ENCODE measurements at places on chromosomes 13 and 19.

- DNase-seq = no peak
These were observed 58.4 kb downstream of the COL4A1 start for GRCh38 chr13:110248449-110249143.

DNA sequence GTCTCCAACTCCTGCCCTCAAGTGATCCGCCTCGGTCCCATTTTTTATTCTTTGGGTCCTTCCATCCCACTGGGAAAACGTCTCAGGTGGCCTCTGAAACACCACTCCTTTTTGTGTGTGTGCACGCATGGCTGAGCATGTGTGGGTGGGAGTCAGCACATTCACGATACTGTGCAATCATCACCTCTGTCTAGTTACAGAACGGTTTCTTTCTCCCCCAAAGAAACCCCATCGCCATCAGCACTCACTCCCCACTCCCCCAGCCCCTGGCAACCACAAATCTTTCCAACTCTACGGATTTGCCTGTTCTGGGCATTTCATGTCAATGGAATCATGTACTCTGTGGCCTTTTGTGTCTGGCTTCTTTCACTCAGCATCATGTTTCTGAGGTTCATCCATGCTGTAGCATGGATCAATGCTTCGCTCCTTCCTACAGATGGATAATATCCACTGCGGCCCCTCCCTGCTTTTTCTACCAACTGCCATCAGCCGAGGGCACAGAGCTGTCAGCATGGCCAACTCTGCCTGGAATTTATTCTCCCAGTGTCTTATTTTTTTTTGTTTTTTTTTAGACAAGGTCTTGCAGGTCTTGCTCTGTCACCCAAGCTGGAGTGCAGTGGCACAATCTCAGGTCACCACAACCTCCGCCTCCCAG, 9.7 kb downstream of the F2RL3 start:
- DNase-seq = no peak

GRCh38 chr13:100491164-100491842, 97.3 kb downstream of the GGACT start:
- no peak for DNase-seq

DNA sequence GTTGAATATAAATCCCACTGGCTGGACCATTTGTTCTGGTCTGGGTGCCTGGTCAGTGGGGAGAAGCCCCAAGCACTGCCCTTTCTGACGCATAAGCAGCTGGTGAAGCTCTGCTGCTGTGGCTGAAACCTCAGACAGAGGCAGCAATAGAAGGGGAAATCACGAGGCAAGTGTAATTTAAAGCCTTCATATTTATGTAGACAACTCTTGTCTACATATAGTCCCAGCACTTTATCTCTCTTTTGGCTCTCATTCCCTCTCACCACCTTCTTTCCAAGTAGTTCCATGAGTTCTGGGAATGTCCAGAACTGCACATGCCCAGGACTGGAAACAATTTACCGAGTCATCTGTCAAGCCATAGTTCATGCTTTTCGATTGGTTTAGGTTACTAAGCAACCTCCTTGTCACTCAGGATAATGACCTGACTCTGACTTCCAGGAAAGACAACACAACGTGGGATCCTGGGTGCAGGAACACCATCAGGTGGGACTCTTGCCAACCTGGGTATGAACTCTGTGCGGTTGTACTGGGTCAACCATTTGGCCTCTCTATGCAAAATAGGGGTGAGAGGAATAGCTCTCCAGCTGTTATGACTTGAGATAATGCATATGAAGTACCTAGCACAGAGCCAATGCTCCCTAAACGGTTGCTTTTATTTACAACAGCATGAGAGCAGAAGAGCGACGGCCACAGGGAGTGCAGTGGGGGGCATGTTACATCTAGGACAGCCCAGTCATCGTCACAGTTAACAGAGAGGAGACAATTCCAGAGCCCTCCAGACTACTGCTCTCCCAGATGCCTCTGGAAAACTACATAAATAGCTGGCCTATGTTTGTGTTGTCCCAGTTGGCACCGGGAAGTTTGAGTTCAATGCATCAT, 321.9 kb downstream of the FOXO1 start:
- no peak for DNase-seq

DNA sequence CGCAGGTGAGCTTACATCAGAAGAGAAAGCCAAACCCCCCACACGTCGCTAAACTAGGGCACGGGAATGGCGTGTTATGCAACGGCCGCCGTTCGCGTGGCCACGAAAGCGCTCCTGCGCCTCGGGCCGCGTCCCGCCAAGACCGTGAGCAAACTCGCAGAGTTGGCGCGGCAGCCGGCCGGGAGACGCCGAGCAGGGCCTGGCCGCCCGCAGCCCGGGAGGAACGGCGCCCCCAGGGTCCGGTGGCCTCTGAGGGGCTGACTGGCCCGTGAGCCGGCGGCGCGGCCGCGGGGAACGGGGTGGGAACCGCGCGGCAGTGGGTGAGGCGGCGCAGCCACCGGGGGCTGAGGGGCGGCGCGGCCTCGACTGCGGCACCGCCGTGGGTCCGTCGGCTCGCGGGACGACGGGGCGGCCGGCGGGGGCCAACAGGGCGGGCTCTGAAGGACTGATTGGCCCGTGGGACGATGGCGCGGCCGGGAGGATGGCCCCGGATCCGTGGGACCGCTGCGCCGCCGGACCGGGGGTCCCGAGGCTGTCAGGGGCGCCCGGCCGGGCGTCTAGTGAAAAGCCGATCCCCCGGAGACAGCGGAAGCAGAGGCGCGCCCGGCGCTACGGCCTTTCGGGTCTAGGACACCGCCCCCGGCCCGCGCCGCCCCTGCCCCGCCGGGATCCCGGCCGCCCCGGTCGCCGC, 903 bp downstream of the LATS2 start:
- no peak for DNase-seq

- no peak for DNase-seq
These were observed 304.7 kb upstream of the KLF12 start for GRCh38 chr13:74438901-74439300.

- no peak for DNase-seq
These were observed 217.1 kb downstream of the POSTN start for GRCh38 chr13:37381502-37381901.

GRCh38 chr13:88369866-88370265, 698.7 kb downstream of the SLITRK5 start:
- DNase-seq = no peak

DNA sequence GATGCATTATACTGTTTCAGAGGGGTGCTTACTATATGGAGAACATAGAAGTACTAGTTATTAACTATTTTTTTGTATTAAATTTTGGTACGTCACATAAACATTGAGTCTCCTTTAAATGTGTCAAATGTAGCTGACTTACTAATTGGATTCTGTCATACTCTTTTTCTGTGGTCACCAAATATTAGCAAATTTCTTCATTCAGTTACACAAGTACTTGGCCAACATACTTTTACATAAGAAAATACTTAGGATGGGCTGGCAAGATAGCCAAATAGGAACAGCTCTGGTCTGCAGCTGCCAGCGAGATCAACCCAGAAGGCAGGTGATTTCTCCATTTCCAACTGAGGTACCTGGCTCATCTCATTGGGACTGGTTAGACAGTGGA, 19.2 kb downstream of the LPAR6 start:
- no peak for DNase-seq

DNA sequence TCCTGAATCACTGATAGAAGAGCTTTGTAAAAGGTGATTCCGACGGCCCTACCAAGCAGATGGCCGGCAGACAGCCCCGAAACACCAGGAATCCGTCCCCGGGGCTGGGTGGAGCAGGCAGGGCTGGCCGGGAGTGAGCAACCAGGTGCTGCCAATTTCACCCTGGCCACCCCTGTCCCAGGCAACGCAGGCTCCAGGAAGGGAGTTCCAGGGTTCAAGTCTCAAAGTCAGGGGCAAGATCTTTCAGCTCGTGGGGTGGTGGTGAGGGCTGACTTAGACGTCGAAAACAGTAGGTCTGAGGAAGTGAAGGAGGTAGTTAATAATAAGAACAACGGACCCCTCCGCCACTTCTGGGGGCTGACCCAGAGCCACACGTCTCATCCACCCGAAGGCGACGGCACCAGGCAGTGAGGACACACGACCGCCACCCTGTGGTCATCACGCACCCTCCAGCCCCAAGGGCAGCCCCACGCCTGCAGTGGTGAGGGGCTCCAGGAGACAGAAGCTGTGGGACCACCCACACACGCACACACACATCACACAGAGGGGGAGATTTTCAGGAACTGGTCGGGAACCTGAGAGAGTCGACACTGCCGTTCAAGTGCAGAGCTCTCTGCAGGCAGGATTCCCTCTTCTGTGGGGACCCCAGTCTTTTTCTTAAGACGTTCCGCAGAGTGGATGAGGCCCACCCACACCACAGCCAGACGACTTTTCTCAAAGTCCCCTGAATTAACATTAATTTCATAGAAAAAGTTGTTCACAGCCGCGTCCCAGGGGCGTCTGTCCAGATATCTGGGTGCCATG, 67.2 kb downstream of the SPACA7 start:
- DNase-seq = no peak

GRCh38 chr19:33429891-33430673, 56.6 kb downstream of the CEBPG start:
- DNase-seq = no peak

- DNase-seq = no peak
These were observed 17.1 kb downstream of the ELAVL1 start for GRCh38 chr19:7988307-7988706.

DNA sequence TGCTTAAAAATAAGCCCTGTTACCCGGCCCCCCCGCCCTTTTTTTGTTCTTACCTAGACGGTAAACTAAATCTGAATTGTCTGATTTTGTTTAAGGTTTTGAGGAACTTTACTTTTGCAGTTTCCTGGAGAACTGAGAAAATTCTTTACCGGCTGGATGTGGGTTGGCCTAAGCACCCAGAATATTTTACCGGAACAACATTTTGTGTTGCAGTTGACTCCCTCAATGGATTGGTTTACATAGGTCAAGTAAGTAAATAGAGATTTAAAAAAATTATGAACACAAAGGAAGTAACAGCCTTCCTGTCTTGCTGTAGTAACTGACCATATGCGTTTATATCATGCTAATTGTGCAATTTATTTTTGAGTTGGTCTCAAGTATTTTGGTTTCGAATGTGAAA, 785 bp downstream of the NHLRC3 start:
- no peak for DNase-seq

Measured in SHP77 treated with DMSO at 0.1 percent for 48 hours (cell line).